ENCODE measurements at places on chromosomes 1 and 21.

DNA sequence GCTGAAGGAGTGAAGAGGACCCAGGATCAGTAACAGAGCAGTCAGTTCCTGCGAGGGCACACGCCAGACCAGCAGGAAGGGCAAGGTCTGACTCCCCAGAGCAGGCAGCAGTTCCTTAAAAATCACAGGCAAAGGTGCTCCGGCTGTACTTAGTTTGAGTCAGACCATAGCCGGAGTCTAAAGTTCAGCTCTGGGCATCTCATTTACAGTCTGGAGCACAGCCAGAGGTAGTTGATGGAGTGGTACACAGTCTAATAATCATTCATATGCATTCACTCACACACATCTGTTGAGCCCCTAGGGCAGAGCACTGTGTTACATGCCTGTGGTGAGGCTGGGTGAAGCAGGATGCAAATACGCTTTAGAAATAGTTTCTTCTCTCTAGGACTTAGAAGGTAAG lies 7.3 kb upstream of the AMIGO1 start:
- no peak for DNase-seq

GRCh38 chr1:103274886-103275285 lies 166.6 kb upstream of the COL11A1 start:
- DNase-seq: no peak

DNA sequence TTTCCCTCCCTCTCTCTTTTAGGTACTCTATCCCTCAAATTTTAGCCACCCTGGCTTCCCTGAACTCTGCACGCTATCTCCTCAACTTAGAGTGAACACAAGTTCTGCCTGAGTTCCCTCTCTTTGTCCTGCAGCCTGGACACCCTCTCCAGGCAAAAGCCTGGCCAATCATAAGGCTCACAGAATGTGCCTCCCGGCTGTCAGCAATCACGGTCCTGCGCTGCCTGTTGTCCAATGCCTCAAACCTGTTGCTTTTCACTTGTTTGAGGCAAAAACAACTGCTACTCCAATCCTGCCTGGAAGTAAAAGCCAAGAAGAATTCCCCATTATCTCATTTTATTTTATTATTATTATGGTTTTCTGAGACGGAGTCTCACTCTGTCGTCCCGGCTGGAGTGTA lies 66.1 kb downstream of the LGR6 start:
- DNase-seq: no peak

DNA sequence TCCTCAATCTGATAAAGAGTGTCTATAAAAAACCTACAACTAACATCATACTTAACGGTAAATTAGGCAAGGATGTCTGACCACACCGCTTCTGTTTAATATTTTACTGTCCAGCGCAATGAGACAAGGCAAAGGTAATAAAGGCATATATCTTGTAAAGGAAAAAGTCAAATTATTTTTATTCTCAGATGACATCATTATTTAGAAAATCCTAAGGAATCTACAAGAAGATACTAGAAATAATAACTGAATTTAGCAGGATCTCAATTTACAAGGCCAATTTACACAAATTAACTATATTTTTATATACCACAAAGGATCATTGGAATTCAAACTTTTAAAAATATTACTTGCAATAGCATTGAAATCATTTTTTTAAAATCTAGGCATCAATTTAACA lies 29.4 kb downstream of the GJA4 start:
- no peak for DNase-seq

- DNase-seq: no peak
Measured at GRCh38 chr1:229169399-229169798, 101.5 kb upstream of the RAB4A start.

DNA sequence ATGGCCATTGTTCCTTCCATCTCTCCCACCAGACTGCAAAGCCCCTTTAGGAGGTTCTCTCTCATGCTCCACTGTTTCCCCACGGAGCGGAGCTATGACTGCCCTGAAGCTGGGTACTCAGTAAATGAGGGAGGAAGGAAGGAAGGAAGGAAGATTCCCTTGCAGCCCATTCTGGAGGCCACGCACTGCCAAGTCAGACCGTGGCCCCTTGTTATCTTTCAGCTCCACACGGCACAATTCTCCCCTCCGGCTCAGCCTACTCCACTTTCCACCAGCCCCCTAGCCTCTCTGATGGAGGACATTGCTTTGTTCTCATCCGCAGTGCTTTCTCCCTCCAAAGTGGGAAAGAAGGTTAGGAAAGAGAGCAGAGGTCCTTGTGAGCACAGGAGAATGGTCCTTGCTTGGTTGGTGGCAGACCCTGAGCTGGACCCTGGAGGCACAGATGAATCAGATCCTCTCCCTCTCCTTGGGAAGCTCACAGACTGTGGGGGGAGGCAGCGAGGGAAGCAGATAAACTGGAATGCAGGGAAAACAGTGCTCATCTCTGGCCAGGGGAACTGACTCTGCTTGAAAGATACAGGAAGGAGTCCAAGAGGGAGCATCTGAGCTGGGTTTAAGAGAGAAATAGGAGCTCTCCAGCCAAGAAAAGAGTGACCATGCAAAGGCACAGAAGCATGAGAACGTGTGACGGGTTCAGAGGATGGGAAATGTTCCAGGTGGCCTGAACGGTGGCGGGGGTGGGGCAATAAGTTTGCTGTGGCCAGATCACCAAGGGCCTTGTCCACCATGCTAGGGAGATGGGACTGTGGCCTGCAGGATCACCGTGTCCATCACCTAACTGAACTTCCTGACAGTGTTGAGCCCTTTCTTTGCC lies 52.6 kb downstream of the GLIS1 start:
- DNase-seq: no peak

- no peak for DNase-seq
Measured at GRCh38 chr1:54564312-54565112, 16.5 kb downstream of the ACOT11 start.

DNA sequence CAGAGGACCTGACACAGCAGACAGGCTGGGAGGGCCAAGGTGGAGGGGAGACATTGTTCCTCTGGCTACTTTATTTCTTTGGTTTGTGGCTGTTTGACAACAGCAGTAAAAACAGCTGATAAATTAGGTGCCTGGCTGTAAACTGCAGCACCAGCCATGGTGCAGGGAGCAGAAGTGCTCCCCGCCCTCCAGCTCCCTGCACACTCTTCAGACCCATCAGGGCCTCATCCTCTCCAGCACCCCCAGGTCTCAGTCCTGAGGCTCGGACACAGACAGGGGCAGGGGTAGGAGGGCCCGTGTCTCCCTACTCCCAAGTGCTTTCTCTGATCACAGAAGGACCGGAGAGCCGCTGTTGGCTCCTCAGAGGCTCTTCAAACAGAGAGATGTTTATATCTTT lies 17.7 kb upstream of the LRRN2 start:
- no peak for DNase-seq

DNA sequence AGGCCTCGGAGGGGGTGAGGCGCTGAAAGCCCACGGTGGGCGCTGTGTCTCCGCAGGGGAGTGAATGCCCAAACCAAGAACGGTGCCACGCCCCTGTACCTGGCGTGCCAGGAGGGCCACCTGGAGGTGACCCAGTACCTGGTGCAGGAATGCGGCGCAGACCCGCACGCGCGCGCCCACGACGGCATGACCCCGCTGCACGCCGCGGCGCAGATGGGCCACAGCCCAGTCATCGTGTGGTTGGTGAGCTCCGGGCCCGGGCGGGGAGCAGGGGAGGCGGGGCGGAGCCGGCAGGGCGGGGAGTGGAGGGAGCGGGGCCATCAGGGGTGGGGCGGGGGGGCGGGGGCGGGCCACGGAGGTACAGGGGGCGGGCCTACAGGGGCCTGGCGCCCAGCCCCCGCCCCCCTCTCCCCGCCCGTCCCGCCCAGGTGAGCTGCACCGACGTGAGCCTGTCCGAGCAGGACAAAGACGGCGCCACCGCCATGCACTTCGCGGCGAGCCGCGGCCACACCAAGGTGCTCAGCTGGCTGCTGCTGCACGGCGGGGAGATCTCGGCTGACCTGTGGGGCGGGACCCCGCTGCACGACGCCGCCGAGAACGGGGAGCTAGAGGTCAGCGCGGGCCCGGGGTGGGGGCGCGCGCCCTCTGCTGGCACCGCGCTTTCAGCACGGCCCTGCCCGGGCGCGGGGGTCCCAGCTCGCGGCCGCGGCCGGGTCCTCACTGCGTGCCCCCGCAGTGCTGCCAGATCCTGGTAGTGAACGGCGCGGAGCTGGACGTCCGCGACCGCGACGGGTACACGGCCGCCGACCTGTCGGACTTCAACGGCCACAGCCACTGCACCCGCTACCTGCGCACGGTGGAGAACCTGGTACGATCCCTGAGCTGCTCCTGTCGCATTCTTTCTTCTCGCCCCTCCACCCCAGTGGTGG lies 15.9 kb downstream of the ESPN start:
- DNase-seq: peak; percentile 62

GRCh38 chr1:11528611-11529261 lies 49.8 kb downstream of the DISP3 start:
- no peak for DNase-seq

- no peak for DNase-seq
Measured at GRCh38 chr21:29870814-29871213, 69.0 kb downstream of the GRIK1 start.

DNA sequence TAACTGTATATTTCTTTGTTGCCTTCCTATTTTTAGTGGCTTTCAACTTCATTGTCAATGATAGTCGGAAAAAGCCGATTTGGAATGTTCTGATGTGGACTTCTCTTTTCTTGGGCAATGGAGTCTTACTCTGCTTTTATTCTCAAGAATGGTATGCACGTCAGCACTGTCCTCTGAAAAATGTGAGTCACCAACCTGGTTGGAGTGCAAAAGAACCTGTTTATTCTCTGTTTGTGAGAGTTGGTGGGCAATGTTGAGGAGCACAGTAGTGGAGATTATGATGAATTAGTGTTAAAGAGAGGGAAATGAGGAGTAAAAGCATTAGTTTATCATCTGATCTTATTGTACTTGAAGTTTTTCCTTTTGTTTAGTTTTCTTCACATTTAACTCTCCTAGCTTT lies 14.5 kb upstream of the AXDND1 start:
- no peak for DNase-seq

GRCh38 chr1:10980841-10981727 lies 31.4 kb upstream of the TARDBP start:
- no peak for DNase-seq

- DNase-seq: no peak
Measured at GRCh38 chr1:40897513-40897912, 35.4 kb upstream of the CITED4 start.

DNA sequence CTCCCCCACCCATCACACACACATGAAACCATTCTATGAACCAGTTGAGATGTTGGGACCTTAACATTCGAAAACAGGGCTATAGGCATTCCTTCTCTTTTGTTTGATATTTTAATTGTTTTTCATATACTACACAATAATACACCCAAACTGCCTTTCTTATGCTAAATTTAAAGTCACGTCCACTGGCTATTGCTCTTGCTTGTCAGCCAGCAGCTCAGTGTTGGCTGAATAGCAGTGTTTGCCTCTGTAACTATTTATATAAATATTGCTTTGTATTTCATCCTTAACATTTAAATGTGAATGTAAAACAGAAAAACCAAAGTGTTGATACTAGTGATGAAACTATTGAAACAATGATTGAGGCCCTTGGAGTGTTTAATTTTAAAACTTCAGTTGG lies 234.4 kb upstream of the KCNK2 start:
- DNase-seq: no peak

GRCh38 chr21:15408089-15408488 lies 321.7 kb upstream of the USP25 start:
- DNase-seq: no peak

GRCh38 chr1:247274605-247275256 lies 18.9 kb downstream of the VN1R5 start:
- no peak for DNase-seq

- DNase-seq: no peak
Measured at GRCh38 chr1:202605515-202605914, 104.7 kb downstream of the SYT2 start.

- DNase-seq: no peak
Measured at GRCh38 chr1:14937288-14937949, 216.1 kb upstream of the TMEM51 start.

DNA sequence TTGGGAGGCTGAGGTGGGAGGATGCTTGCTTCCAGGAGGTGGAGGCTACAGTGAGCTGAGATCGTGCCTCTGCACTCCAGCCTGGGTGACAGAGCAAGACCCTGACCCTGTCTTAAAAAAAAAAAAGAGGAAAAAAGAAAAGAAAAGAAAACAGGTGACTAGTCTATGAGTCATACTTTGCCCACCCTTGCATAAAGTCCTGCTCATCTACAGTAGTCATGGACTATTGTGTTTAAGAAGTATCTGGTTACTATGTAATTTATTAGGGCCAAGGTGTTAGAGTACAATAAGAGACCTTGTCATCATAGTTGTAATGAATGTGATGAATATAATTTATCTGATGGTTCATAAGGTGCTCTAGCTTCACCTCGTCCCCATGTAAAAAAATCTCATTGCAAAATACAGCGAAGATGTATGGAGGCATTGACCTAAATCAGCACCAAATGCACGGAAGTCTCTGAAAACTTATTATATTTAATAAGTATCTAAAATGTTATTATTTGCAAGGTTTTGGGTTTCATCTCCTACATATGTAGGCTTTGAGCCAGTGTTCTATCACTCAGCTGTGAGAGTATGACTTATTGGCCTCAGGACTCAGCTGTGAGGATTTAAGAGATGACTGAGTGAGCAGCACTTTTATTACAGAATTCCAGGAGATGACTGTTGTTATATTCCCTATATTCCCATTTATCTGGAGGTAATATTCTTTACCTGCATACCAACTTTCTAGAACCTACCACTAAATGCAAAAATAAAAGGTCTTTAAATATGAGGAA lies 19.9 kb upstream of the KCNJ6 start:
- DNase-seq: no peak

GRCh38 chr21:42699196-42699595 lies 45.8 kb downstream of the PDE9A start:
- no peak for DNase-seq

GRCh38 chr1:234827181-234827580 lies 217.2 kb upstream of the IRF2BP2 start:
- DNase-seq: no peak

DNA sequence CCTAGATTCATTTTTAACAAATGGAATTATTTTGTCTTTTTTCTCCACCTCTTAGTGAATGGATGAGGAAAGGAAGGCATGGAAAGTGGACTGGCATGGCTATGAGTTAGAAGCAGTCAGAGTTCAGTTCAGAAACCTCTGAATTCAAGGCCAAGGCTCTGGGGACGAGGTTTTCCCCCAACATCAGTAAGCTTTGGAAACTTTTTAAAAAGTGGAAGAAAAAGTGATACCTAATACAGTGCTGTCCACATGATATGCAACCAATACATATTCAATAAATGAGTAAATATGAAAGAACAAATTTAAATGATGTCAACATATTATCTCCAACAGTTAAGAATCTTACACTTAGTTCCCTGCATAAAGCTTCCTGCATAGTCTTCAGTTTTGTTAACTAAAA lies 204.7 kb downstream of the HLX start:
- DNase-seq: no peak

Data from NCI-H1436 (cell line).